HCT116 (cell line): ENCODE measurements at places on chromosomes 16 and 17.

- DNase-seq = no peak
Measured at GRCh38 chr17:51071556-51071955, 49.1 kb downstream of the SPAG9 start.

DNA sequence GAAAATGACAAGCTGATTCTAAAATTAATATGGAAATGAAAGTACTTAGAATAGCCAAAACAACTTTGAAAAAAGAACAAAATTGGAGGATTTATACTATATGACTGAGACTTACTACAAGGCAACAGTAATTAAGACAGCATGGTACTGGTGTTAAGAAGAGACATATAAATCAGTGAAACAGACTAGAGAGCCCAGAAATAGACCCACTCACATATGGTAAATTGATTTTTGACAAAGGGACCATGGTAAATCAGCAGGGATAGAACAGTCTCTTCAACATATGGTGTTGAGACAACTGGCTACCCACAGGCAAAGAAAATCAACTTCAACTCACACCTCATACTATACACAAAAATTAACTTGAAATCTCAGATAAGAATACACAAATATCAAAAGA, 12.9 kb downstream of the CMC2 start:
- no peak for DNase-seq

DNA sequence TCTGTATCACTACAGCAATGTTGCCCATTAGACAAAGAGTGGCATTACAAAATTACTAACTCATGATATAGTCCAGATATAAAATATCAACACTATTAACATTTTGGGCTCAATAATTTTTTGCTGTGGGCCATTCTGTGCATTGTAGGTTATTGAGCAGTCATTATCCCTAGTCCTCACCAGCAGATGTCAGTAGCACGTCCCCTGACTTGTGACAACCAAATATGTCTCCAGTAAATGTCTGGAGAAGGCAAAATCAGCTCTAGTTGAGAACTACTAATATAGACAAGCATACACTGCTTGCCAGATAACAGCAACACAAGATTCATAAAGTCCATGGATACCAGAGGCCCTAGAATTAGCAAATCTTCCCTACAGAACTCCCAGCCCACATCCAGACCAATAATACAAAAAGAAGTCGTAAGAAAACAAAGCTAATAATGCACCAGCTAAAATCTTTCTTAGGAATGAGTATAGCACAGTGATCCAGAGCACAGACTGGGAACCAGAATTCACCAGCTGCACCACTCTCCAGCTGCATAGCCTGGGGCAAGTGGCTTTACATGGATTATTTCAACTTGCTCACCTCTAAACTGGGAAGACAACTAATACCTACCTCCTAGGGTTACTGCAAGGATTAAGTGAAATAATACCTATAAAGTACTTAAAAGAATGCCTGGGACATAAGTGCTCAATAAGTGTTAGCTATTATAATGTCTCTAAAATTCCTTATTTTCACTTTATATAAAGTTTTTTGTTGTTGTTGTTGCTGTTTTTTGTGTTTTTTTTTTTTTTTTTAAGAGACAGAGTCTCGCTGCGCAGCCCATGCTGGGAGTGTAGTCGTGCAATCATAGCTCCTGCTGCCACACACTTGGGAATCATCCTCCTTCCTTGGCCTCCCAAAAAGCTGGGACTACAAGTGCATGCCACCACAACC, 23.7 kb downstream of the HELZ start:
- DNase-seq = peak; percentile 40

- no peak for DNase-seq
Measured at GRCh38 chr16:27566417-27566816, 16.5 kb downstream of the KATNIP start.

DNA sequence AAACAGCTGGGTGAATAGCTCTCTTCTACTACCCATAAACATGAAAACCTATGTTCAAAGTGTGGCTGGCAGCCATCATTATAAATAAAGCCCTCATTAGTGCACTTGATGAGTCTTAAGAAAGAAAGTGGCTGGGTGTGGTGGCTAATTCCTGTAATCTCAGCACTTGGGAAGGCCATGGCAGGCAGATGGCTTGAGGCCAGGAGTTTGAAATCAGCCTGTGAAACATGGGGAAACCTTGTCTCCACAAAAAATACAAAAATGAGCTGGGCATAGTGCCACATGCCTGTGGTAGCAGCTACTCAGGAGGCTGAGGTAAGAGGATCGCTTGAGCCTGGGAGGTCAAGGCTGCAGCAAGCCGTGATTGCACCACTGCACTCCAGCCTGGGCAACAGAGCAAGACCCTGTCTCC, 28.3 kb upstream of the APPBP2 start:
- DNase-seq = no peak

GRCh38 chr16:58028541-58029070, 3.1 kb downstream of the MMP15 start:
- DNase-seq = no peak

GRCh38 chr16:4271176-4272113, 1.4 kb downstream of the TFAP4 start:
- DNase-seq = peak; percentile 86

GRCh38 chr16:986925-987582, 5.5 kb downstream of the SOX8 start:
- DNase-seq = no peak

GRCh38 chr17:82118815-82119380, 20.9 kb upstream of the FASN start:
- no peak for DNase-seq

DNA sequence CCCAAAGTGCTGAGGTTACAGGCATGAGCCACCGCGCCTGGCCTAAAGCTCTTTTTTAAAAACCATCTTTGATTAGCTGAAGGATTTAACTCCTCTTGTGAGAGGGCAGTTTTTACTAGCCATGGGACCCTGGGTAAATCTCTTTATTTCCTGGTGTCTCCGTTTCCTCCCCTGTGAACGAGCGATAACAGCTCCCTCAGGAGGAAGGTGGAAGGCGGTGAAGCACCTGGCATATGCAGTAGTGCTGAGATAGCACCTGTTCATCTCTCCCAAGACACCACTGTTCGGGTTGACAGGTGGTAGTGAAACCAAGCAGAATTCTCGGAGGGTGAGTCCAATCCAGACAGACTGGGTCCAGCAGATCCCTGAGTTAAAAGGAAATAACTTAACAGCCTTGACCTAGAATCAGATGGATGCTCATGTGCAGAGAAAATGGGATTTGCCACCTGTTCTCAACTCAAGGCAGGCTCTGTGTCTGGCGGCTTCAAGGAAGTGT, 86.2 kb downstream of the CRISPLD2 start:
- DNase-seq = no peak

DNA sequence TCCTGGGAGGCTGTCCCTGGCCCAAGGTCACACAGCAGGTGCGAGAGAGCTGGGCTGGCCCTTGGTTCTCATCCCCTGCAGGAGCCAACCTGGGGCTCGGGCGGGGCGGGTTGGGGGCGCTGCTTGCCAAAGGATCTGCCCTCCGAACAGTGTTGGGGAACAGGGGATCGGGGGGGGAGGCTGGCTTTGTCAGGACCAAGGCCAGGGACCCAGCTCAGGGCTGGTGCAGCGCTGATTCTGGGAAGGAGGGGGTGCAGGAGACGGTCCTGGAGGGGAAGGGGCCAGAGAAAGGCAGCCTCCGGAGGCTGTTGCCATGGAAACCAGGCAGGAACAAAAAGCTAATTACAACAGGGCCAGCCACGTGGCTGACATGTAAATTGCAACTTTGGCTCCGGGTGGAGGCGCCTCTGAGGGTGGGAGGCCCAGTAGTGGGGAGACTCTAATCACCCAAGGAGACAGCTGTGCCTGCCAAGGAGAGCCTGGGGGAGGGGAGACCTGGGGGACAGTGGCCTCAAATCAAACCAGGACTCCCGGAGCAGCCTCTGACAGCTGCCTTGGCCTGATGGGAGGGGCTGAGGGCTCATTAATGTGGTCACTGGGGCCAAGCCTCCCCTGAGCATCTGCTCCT, 1.3 kb downstream of the TUBB3 start:
- DNase-seq = no peak

GRCh38 chr17:50283714-50284113, 9.4 kb downstream of the TMEM92 start:
- no peak for DNase-seq

GRCh38 chr17:6035801-6036394, 34.3 kb upstream of the WSCD1 start:
- no peak for DNase-seq

GRCh38 chr16:57537194-57537505, 779 bp upstream of the CCDC102A start:
- no peak for DNase-seq

GRCh38 chr16:81416749-81417148, 27.9 kb upstream of the CMIP start:
- DNase-seq = no peak

GRCh38 chr17:67055041-67055443, 10.7 kb downstream of the CACNG1 start:
- no peak for DNase-seq

DNA sequence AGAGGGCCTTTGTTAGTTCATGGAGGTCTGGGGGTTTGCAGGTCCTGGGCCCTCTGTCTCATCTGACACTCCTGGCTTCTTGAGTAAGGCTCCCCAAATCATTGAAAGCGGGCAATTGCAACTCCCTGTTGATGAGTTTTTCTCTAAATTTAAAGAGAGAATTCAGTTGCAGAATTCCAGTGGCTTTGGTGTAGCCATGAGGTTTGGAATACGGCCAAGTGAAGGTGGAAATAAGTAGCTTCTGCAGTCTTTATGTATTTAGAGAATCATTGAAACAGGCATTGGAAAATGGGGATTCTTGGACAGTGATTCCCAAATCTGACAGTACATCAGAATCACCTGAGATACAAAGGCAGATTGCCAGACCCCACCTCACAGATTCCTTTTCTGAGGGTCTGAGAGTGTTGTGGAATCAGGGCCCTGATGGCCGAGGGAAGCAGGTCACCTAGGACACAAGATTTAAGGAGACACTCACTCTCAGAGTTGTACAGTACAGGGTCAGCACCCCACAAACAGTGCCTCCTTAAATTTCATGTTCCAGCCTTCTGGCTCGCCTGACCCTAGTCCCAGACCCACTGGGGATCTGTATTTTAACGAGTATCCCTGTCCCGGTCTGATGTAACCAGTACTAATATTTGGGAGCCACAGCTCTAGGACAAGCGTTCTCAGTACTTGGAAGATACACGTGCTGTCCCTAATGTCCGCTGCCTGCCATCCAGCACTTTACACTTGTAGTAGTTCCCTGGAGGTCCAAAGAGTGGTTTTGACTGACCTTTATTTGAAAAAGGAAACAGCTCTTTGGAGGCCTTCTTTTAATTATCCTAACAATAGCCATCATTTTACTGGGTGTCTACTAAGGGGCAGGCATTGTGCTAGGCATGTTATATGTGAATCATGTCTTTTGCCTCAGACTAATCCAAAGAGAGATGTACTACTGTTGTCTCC, 37.8 kb downstream of the YPEL2 start:
- no peak for DNase-seq

- no peak for DNase-seq
Measured at GRCh38 chr16:1752853-1753252, 18.5 kb downstream of the NME3 start.

DNA sequence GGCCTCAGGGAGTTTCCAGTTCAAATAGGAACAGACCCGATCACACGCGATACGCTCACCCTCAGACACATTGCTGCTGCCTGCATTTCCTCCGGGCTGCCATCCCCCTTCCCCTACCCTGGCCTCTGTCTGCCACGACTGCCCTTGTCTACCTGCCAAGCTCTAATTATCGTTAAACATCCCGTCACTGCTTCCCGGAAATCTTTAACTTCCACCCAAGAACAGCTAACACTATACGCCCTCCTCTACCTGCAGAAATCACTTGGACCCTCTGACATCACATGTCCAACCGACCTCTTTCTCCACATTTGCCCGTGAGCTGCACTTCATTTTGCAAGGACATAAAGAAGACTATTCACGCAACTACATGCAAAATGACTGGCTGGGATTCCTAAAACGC, 40.4 kb downstream of the ABAT start:
- DNase-seq = no peak

- DNase-seq = no peak
Measured at GRCh38 chr17:40176754-40177110, 538 bp upstream of the RAPGEFL1 start.

- no peak for DNase-seq
Measured at GRCh38 chr16:81946206-81946605, 65.1 kb downstream of the SDR42E1 start.

- DNase-seq = no peak
Measured at GRCh38 chr16:50522324-50522723, 25.9 kb upstream of the NKD1 start.
